ENCODE measurements at places on chromosomes 13 and 19.

DNA sequence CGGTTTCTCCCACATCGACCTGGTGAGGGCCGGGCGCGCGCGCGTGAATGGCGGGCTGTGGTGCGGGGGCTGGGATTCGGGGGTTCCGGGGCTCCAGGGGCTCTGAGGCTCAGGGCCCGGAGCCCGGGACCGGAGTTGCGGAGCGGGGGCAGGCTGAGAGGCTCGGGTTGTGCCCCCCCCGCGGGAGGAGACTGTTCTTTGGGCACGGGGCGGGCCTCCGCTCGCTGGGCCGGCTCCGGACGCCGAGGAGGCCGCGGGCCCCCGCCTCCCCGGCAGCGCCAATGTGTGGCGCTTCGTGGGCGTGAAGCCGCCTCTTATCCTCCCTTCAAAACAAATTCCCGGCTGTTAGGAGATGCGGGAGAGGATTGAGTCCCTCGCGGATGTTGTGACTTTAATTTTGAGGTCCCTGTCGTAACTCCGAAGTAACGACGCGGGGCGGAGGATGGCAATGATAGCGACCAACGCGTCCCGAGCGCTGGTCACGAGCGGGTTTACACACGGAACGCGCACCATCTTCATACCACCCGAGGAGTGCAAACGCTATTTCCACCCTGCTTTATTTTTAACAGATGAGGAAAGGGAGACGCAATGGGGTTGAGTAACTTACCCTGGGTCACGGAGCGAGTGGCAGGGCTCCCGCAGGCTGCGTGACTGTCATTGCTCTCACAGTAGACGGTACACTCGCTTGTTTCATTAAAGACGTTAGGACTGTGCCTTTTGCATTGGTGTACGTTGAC, 536 bp downstream of the UBA2 start:
- DNase-seq: no peak

- peak; percentile 59 for DNase-seq
These were observed 56.2 kb downstream of the USPL1 start for GRCh38 chr13:30673669-30674521.

DNA sequence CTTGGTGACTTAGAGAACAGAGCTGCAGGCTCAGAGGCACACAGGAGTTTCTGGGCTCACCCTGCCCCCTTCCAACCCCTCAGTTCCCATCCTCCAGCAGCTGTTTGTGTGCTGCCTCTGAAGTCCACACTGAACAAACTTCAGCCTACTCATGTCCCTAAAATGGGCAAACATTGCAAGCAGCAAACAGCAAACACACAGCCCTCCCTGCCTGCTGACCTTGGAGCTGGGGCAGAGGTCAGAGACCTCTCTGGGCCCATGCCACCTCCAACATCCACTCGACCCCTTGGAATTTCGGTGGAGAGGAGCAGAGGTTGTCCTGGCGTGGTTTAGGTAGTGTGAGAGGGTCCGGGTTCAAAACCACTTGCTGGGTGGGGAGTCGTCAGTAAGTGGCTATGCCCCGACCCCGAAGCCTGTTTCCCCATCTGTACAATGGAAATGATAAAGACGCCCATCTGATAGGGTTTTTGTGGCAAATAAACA, 9.9 kb downstream of the APOC1 start:
- no peak for DNase-seq

DNA sequence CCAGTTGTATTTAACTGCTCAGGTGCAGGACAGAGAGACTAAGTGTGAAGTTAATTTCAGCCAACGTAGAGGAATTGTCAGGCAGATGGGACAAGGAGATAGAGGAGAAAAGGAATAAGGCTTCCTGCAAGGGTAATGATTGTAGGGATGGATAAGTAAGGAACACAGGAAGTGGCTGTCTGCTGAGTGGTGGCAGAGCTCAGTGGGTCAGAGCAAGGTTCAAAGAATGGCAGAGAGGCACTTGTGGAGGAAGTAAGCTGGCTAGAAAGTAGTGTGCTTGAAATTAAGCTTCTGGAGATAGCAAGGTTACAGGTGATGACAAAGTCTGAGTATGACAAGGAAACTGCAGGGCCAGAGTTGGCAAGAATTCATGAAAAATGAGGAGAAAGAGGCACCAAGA, 47.9 kb downstream of the USPL1 start:
- no peak for DNase-seq

- DNase-seq: no peak
These were observed 568 bp upstream of the ZNF230 start for GRCh38 chr19:44002212-44002565.

- DNase-seq: no peak
These were observed 903.1 kb downstream of the SLITRK6 start for GRCh38 chr13:84896128-84896527.

DNA sequence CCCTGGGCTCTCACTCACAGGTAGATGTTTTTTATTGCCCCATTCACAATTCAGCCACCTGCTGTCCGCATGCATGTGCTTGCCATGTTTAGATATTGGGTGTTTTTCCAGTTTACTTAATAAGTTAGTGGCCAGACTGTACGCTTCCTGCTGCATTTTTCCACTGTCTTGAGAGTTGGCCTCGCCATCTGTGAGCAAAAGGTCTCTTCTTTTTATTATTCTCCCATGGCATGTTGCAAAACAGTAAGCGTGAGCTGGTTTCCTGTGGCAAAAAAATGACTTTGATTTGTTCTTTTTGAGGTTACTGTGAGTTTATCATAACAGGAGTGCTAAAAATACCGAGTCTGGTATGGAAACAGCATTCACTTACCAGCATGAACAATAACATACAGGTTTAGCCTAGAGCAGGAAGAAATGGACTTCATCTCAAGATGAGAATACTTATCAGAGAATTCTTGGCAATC, 46.0 kb downstream of the SAE1 start:
- no peak for DNase-seq

- DNase-seq: no peak
These were observed 448.3 kb downstream of the EFNB2 start for GRCh38 chr13:106087201-106087600.

- DNase-seq: peak; percentile 9
These were observed 42.6 kb upstream of the ADGRL1 start for GRCh38 chr19:14248578-14249011.

DNA sequence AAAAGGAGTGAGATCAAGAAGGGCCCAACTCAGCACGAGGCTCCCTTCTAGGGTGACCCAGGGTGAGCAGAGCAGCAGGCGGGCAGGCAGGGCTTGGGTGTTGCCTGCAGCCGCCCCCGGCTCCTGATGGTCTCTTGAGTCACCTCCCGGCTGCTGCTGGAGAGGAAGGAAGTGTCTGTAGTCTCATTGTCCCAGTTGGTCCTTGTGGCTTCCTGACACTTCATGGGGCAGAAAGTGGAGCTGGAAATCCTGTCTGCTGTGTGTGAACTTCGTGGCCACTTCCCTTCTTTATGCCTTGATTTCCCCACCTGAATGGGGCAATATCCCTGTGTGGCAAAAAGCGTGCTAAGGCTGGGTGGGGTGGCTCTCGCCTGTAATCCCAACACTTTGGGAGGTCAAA, 2.5 kb downstream of the MAP1S start:
- no peak for DNase-seq
